Mesothelial cell of epicardium (in vitro differentiated cells): ENCODE measurements at places on chromosomes 2 and 18. TPM values are rescaled to one million over a fixed set of nuclear protein-coding genes. Genes with fewer than 3 reads are reported as not detected.

The HTR2B gene
- 2.6 to 3.7 TPM (median 3.4 TPM) in 3 replicates for total RNA-seq

The RAX gene
- not detected in 3 replicates for total RNA-seq

The ABHD3 gene
- total RNA-seq: 3.8 to 6.0 TPM (median 5.4 TPM) in 3 replicates

The CETN1 gene
- not detected in 3 replicates for total RNA-seq

The SRD5A2 gene
- total RNA-seq: not detected in 3 replicates

The IL18R1 gene
- 0.71 to 2.3 TPM (median 1.1 TPM) in 3 replicates for total RNA-seq

The MTHFD2 gene
- 35.3 to 39.1 TPM (median 37.9 TPM) in 3 replicates for total RNA-seq

The CACNB4 gene
- 3.3 to 4.1 TPM (median 3.5 TPM) in 3 replicates for total RNA-seq

The ASB18 gene
- not detected in 3 replicates for total RNA-seq

The CERKL gene
- total RNA-seq: not detected in 3 replicates

The MBP gene
- total RNA-seq: 19.1 to 20.8 TPM (median 20.6 TPM) in 3 replicates

The CEP192 gene
- total RNA-seq: 32.7 to 36.5 TPM (median 34.6 TPM) in 3 replicates

The UGT1A4 gene
- not detected in 3 replicates for total RNA-seq

The MYL12A gene
- total RNA-seq: 217 to 222 TPM (median 220 TPM) in 3 replicates

The CCDC85A gene
- 1.8 to 2.2 TPM (median 1.9 TPM) in 3 replicates for total RNA-seq

The AGFG1 gene
- total RNA-seq: 59.3 to 62.5 TPM (median 60.9 TPM) in 3 replicates

The UGT1A10 gene
- total RNA-seq: not detected in 3 replicates

The C2orf78 gene
- total RNA-seq: not detected in 3 replicates

The CRYBA2 gene
- total RNA-seq: not detected in 3 replicates

The ZAP70 gene
- total RNA-seq: 1.9 to 3.1 TPM (median 2.3 TPM) in 3 replicates

The MCM6 gene
- total RNA-seq: 29.3 to 30.2 TPM (median 29.6 TPM) in 3 replicates

The TMEM18 gene
- total RNA-seq: 35.9 to 37.1 TPM (median 36.4 TPM) in 3 replicates

The ERFE gene
- 0.50 to 0.85 TPM (median 0.66 TPM) in 3 replicates for total RNA-seq

The ARHGEF4 gene
- 20.9 to 25.5 TPM (median 23.9 TPM) in 3 replicates for total RNA-seq

The PTPN4 gene
- 47.5 to 51.7 TPM (median 49.1 TPM) in 3 replicates for total RNA-seq

The EPAS1 gene
- 4.4 to 7.5 TPM (median 4.9 TPM) in 3 replicates for total RNA-seq

The HOXD10 gene
- 3.2 to 4.1 TPM (median 3.9 TPM) in 3 replicates for total RNA-seq

The TMEFF2 gene
- total RNA-seq: 16.6 to 18.1 TPM (median 17.5 TPM) in 3 replicates

The RBKS gene
- total RNA-seq: 0.80 to 1.4 TPM (median 1.0 TPM) in 3 replicates

The DOK1 gene
- 10.7 to 11.9 TPM (median 10.8 TPM) in 3 replicates for total RNA-seq

The CNNM3 gene
- total RNA-seq: 24.9 to 27.5 TPM (median 26.5 TPM) in 3 replicates

The IL1RL2 gene
- 0.40 TPM in 1 of 3 replicates, not detected in the others for total RNA-seq

The MDH1B gene
- 0.89 to 1.3 TPM (median 1.1 TPM) in 3 replicates for total RNA-seq

The SULT1C2 gene
- total RNA-seq: 0.05 to 0.13 TPM in 2 of 3 replicates, not detected in the other

The TDRD15 gene
- total RNA-seq: not detected in 3 replicates

The RNF152 gene
- 19.0 to 28.6 TPM (median 25.7 TPM) in 3 replicates for total RNA-seq

The XIRP2 gene
- 0.07 TPM in 1 of 3 replicates, not detected in the others for total RNA-seq

The OBSL1 gene
- total RNA-seq: 307 to 319 TPM (median 316 TPM) in 3 replicates

The HOXD8 gene
- total RNA-seq: 0.29 to 0.58 TPM (median 0.40 TPM) in 3 replicates

The BAZ2B gene
- 135 to 143 TPM (median 141 TPM) in 3 replicates for total RNA-seq

The MARCHF4 gene
- 0.05 to 0.09 TPM (median 0.09 TPM) in 3 replicates for total RNA-seq

The PIAS2 gene
- total RNA-seq: 55.7 to 62.1 TPM (median 58.0 TPM) in 3 replicates

The KIDINS220 gene
- 102 to 109 TPM (median 105 TPM) in 3 replicates for total RNA-seq

The MEP1B gene
- total RNA-seq: 0.18 TPM in 1 of 3 replicates, not detected in the others

The ITPRIPL1 gene
- total RNA-seq: 8.9 to 12.0 TPM (median 10.9 TPM) in 3 replicates

The GPR45 gene
- total RNA-seq: not detected in 3 replicates
